ENCODE measurements at places on chromosomes 11 and 22. TPM values are rescaled to one million over a fixed set of nuclear protein-coding genes. Genes with fewer than 3 reads are reported as not detected.

The TYMP gene
- polyA plus RNA-seq = 5.0 TPM

DNA sequence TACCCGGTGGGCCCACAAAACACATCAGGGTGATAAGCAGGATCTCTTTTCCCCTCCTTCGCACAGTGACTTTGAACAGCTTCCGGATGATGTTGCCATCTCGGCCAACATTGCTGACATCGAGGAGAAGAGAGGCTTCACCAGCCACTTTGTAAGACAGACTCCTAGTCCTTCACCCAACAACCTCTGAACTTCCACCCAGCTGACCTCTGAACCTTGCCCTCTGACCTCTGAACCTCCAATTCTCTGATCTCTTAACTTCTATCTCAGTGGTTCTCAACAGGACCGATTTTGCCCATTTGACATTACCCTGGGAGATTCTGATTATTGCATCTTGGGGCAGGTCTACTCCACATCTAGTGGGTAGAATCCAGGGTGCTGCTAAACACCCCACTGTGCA, 3.2 kb downstream of the NCF4 start:
- DNase-seq = no peak

- DNase-seq = no peak
These were observed 1.6 kb downstream of the IL2RB start for GRCh38 chr22:37148031-37148651.

DNA sequence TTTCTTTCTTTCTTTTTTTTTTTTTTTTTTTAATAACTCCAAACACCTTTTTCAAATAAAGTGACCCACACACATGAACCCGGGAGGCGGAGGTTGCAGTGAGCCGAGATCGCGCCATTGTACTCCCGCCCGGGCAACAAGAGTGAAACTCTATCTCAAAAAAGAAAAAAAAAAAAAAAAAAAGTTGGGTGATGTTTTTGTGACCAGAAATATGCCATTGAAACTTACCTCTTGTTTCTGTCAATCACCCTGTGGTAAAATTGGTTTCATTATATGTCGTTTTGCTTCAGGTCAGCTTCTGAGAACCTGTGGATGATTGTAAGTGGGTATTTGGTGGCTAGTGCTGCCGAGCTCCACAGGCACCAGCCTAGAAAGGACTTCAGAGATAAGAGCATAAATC, 238.8 kb downstream of the TBC1D22A start:
- no peak for DNase-seq

DNA sequence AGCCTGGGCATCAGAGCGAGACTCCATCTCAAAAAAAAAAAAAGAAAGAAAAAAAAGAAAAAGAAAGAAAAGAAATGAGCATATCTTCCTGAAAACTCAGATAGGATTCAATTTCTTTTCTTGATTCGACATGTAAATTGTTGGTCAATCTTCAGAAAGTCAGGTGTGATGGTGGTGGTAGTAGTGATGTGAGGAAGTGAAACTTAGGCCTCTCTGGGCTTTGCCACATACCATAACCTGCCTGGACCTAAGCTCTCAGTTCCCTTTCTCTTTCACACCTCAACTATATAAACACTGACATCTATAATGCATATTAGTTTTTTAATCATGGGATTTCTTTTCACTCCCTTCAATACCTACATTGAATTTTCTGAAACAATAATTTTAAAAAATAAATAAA, 98.0 kb upstream of the TBCEL start:
- DNase-seq = no peak

DNA sequence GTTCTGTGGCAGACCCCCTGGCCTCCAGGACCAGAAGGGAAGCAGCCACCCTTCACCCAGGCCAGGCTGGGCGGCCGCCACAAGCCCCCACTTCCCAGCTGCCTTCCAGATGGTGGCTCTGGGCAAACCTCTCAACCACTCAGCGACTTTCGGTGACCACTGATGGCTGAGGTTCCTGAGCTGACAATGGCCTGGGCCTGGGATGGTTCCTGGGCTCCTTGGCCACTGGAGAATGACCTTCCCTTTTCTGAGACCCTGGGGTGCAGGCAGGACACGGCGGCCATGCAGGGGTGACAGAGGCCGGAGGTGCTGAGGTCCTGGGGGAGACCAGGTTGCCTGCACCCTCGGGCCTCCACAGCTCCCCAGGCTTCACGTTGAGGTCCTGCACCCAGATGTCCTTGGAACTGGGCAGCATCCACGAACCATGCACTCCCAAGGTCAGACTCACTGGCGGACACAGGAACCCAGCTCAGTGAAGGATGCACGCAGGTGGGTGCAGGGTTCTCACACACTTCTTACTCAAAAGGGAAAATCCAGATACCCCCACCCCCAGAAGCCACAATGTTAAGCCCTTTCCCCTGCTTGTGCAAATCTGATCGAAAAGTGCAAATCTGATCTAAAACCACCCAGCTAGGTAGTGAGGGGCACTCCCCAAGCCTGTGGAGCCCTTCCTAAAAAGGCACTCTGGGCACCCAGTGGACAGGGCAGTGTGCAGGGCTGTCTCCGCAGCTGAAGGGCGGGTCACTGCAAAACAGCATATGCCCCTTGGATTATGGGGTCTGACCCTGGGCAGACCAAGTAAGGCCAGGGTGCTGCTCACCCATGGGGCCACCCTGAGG, 13.9 kb upstream of the PHLDA2 start:
- DNase-seq = no peak

- DNase-seq = no peak
These were observed 34.7 kb downstream of the NECTIN1 start for GRCh38 chr11:119694334-119694733.

DNA sequence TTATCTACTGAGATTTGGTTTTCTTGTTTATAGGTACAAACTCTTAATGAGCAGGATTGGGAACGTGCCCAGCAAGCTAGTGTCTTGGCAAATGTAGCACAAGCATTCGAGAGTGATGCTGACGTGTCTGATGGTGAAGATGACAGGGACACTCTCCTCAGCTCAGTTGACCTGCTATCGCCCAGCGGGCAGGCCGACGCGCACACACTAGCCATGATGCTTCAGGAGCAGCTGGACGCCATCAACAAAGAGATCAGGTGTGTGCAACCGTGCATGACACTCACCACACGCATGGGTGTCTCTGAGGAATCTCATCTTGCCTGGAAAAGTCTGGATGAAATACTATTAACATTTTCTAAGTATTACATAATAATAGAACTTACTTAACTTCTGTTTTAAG, 54.7 kb upstream of the CTTN start:
- DNase-seq = no peak

The IRAG1 gene
- 1.8 TPM for polyA plus RNA-seq

The GGTLC3 gene
- polyA plus RNA-seq = not detected

GRCh38 chr11:111260811-111261210, 15.3 kb downstream of the POU2AF2 start:
- no peak for DNase-seq

DNA sequence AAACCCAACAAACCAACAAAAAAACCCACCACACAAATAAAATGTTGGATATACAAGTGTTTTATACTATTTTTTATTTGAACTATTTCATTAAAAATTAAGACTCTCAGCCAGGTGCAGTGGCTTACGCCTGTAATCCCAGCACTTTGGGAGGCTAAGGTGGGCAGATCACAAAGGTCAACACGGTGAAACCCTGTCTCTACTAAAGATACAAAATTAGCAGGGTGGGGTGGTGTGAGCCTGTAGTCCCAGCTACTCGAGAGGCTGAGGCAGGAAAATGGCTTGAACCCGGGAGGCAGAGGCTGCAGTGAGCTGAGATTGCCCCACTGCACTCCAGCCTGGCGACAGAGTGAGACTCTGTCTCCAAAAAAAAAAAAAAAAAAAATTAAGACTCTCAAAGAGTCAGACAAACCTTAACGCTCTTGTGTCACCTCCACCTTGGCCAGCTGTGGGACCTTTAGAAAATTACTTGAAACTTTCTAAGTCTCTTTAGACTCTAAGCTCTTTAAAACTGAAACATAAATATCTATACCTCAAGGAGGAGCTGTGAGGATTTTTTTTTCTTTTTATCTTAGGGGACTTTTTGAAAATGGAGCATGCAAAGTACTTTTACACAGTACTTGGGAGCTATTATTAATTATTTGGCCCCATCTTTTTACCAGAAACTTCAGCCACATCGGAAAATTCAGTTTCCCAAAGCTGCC, 68.4 kb upstream of the CLNS1A start:
- no peak for DNase-seq

The LRRC10B gene
- 2.1 TPM for polyA plus RNA-seq

- DNase-seq = peak; percentile 74
These were observed 27.8 kb downstream of the WEE1 start for GRCh38 chr11:9601037-9601875.

DNA sequence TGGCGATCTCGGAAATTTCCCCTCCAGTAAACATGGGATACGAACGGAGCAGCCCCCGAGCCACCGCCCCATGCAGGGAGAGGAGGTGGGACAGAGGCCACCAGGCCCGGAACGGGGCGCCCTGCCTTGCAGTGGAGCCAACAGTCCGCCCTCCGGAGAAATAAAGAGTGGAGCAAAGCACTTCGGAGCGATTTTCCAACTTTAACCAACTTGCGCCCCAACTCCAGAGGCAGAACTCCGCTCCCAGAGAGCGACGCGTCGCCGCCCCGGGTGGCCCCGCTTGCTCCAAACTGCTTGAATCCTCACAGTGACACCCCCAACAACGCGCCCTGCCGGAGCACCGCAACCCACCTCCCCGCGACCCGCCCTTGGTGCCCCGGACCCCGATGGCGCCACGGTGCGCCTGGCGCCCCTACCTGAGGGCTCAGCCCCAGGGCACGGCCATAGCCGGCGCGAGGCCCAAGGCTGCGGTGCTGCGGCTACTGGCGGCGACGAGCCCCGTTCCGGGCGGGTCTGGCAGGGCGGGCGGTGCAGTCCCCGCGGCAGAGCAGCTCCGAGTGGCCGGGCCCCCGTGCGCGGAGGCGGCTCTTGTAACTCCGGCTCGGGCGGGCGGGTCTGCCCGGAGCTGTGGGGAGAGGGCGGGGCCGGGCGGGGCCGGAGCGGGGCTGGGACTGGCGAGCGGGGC, at the start of gene AHNAK:
Gene AHNAK (minus strand): TSS at position 563 of the 685 bp plus-strand sequence. CDS start 10,708 bp downstream, outside the sequence.
- peak; percentile 93 for DNase-seq

DNA sequence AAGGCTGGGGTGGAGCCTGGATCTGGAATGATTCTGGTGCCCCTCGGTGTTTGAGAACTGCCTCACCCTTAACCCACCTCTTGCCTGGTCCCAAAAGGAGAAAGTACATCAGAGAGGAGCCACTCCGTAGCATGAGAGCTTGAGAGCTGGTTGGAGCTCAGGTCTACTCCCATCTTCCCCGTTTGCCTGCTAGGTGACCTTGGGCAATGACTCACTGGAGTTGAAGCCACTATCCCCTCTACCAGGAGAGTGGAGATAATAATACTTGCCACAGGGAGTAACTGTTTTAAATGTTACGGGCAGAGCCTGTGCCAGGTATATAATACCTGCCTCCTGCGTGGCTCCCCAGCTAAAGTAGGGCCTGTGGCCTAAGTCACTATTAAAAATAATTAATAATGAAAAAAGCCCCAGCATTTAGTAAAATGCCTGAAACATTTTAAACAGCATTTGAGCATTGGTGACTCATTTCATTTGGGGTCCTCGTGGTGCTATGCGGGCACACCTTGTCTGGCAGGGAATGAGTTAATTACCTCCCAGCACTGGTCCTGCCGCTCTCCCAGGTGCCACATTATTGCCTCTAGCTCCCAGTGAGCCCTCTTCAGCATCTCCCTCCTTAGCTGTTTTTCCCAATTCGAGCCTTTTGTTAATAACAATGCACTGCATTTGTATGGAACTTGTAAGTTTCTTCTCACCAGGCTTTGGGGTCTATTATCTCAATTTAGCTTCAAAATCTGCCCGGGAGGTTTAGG, 22.5 kb downstream of the CYTH4 start:
- DNase-seq = no peak

The GRAP2 gene
- 0.33 TPM for polyA plus RNA-seq

The CLCF1 gene
- 0.47 TPM for polyA plus RNA-seq

GRCh38 chr22:17114173-17114897, 6.8 kb downstream of the TMEM121B start:
- no peak for DNase-seq

DNA sequence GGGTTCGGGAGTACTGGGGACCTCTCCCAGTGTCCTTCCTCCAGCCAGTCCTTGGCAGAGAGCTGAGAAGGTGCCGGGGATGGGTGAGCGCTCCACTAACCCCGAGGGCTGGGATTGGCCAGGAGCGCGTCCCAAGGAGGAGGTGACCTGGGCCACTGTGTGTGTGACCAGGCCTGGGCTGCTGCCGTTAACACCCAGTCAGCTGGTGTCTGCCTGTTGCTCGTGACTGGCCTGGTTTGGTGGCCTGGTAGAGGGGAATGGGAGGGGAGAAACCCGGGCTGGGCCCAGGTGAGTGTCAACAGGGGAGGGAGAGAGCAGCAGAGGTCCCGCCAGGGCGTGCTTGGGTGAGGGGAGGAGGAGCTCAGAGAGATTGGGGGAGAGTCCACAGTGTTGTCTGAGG, 29.9 kb upstream of the GRAMD4 start:
- no peak for DNase-seq

DNA sequence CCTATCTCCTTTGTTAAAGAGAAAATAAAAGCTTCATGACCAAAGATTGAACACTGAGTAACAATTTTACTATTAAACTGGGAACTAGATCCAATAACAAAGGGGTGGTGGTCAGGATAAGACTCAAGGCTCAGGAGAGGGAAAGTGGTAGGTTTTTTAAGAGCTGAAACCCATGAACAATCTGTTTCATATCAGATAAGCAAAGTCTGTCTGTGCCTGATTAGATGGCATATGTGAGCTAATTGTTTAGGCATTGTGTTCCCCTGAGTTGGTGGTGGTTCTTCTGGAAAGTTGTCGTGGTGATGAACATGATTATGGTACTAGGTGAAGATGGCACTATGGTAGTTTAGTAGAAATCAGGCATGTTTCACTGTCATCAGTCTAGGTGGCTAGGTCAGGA, 24.4 kb downstream of the USP47 start:
- DNase-seq = no peak

GRCh38 chr22:24002272-24002671, 3.0 kb downstream of the GSTT4 start:
- DNase-seq = no peak

GRCh38 chr22:36923131-36923788, 9.8 kb downstream of the CSF2RB start:
- DNase-seq = no peak

DNA sequence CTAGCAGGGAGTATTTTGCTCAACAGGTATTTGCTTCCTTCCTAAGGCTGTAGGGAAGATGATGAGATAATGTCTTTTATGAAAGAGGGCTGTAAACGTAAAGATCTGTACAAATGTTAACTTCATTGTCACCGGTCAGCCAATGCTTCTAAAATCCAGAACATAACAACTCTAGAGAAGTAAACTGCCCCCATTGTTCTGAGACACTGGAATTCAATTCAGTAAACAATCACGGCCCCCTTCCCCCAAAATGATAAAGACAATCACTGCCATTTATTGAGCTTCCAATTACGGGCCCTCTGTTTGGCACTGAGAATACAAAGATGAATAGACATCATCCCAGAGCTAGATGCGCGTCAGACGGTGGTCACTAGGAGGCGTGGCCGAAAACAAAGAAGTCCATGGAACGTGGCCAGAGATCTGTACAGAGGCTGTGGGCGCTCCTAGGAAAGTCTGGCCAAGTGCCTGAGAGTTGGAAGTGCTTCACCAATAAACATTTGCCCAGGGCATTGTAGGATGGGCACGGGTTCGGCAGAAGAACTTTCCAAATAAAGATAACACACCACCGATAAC, 576 bp downstream of the TMEM258 start:
- DNase-seq = peak; percentile 74

- DNase-seq = no peak
These were observed 27.3 kb downstream of the FCHSD2 start for GRCh38 chr11:73114835-73115220.

Measured in psoas muscle (tissue), 8 donors.